ENCODE measurements at places on chromosomes 13 and 19.

- no peak for DNase-seq
These were observed 415.3 kb downstream of the IRS2 start for GRCh38 chr13:109371066-109371465.

GRCh38 chr13:111211789-111212516 lies 96.8 kb downstream of the ARHGEF7 start:
- DNase-seq = no peak

- no peak for DNase-seq
These were observed 22.8 kb upstream of the CEACAM20 start for GRCh38 chr19:44552324-44552723.

DNA sequence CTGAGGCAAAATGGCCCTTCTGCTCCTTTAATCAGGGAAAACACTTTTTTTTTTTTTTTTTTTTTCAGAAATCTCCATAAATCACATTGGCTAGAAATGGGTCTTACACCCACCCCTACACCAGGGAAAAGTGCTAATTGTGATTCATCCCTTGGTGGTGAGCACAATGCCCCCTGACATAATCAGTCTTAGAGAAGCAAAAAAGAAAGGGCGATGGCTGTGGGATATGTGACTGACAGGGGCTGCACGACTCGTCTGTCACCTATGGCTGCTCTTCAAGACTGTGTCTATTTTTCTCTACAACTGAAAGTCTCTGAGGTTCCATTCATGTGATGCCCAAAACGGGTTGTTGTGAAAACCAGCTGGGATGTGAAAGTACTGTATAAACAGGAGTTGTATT lies 3.6 kb upstream of the GPC6 start:
- no peak for DNase-seq

GRCh38 chr19:34788074-34788473 lies 15.1 kb upstream of the ZNF599 start:
- DNase-seq = no peak

GRCh38 chr19:46283771-46284170 lies 13.1 kb upstream of the HIF3A start:
- DNase-seq = no peak

GRCh38 chr13:76516586-76516985 lies 369.6 kb downstream of the KCTD12 start:
- DNase-seq = no peak

- DNase-seq = no peak
These were observed 27.6 kb upstream of the TPT1 start for GRCh38 chr13:45368571-45368970.

GRCh38 chr13:33543089-33543459 lies 257.5 kb upstream of the STARD13 start:
- no peak for DNase-seq

DNA sequence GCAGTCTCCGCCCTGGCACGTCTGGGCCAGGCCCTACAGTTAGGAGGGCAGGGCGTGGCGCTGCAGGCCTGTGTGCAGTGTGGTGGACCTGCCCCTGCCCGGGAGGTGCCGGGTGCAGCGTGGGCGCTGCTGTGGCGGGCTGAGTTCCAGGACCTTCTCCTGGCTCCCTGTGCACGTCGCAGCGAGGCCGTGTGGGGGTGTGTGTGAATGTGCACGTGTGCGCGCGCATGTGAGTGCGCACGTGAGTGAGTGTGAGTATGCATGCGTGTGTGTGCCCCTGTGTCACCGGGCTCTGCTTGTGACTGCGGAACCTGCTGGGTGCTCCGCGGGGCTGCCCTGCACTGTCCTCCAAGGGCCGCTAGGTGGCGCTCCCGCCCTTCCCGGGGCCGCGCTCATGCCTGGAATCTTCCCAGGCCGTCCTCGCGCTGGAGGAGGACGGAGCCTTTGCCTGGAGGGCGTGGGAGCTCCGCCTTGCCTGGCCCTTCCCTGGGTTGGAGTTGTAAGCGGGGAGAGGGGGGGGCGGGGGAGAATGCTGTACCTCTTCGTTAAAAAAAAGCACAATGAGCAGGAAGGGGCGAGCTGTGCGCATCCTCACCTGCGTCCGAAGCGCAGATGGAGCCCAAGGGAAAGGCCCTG lies 79.3 kb downstream of the KDM4B start:
- DNase-seq = no peak

DNA sequence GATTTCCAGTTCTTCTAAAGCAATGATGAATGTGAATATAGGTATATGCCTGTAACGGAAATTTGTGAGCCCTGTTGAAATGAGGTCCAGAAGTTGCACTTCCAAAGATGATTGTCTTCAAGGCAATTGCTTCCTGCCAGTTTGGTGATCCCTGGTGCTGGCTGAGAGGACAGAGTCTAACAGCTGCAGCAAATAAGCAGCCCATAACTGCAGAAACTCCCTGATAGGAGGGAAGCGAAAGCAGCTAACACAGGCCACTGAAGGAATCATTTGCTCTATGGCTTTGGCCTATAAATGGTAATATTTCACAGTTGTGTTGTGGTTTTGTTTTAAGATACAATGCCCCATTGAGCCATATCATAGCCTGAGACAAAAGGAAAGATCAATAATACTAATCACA lies 451.5 kb upstream of the MIR17HG start:
- DNase-seq = no peak

GRCh38 chr13:20128459-20128931 lies 32.4 kb downstream of the GJA3 start:
- DNase-seq = no peak

DNA sequence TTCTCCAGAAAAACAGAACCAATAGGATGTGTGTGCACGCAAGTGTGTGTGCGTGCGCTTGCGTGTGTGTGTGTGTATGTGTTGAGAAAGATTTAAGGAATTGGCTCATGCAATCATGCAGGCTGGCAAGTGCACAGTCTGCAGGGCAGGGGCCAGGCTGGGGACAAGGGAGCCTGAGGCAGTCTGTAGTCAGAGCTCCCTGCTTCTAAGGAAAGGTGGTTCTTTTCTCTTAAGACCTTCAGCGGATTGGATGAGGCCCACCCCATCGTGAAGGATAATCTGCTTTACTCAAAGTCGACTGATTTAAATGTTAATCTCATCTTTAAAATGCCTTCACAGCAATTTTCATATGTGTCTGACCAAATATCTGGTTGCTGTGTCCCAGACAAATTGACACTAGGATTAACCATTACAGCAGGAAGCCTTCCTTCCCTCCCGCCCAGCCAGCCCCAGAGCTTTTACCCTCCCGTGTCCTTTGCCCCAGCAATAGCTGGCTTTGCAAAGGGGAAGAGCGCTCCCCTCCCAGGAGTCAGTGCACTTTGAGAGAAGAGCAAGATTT lies 15.0 kb upstream of the NAXD start:
- no peak for DNase-seq

DNA sequence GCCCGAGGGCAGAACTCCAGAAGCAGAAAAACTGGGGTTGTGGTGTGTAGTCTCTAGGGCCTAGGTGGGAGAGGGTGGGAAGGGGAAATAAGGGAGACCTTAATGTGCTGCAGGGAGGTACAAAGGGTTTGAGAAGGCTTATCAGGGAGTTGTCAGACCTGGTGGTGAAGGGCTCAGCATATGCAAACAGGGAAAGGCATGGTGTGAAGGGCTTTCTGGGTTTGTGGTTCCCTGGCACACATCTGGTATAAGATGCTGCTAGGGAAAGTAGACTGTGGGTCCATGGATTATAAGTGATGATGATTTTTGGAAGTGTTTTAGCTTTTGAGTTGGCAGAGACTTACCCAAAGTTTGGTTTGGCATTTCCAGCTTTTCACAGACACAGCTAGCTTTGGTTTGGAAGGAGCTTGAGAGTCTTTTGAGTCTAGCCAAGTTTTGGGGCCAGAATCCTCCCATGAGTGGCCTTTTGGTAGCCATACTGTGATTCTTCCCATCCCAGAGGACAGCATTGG lies 2.2 kb downstream of the TRIM28 start:
- no peak for DNase-seq

GRCh38 chr19:7540761-7541474 lies 5.4 kb downstream of the PNPLA6 start:
- DNase-seq = no peak

DNA sequence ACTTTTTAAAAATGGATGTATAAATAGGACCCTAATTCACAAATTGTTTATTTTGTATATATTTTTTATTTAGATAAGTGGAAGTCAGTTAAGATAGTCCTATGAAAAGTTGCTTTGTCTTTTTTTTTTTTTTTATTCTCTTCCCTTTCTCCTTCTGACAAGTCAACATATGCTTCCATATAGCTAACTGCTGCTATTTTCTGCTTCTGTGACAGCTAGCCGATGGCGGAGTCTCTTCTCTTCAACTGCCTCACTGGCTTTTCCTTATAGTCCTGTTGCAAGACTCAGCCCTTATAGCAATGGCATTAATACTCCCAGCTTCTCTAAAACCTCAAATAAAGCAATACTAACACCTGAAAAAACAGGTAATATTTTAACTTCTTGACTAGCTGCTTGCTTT lies 45.3 kb downstream of the SLAIN1 start:
- no peak for DNase-seq

- no peak for DNase-seq
These were observed 135.1 kb upstream of the FRY start for GRCh38 chr13:31896427-31896826.

DNA sequence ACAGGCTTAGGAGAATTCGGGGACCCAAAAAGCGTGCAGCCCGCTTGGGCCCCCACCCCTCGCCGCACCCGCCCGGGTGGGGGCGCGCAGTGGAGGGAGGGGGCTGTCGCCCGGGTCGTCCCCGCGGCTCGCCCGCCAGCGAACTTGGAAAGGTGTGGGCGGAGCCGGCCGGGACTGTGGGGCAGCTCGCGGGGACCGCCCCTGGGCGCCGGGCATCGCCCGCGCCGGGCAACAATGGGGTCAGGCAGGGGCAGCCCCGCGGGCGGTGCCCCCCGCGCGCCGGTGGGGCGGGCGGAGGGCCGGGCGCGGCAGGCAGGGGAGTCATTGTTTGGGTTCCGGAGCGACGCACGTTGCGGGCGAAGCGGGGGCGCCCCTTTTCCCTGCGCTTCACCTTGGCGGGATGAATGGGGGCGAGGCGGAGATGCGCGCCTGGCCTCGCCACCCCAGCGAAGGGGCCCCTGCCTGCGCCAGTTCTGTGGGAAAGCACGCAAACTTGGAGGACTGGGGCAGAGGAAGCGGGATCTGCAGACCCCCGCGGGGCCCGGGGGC lies 647 bp upstream of the KLF12 start:
- DNase-seq = no peak

DNA sequence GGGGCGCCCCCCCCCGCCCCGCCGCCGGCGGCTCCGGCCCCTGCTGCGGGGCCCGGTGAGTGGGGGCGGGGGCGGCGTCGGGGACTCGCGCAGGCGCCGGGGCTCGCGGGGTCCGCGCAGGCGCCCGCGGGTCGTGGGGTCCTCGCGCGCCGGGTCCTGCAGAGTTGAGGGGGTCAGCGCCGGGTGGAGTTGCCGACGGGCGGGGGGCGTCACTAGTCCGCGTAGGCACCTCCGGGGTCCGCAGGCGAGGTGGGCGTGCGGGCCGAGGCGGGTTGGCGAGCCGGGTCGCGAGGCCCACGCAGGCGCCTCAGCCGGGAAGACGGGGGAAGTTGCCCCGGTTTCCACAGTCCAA lies 365 bp downstream of the PPP6R1 start:
- no peak for DNase-seq

GRCh38 chr19:5536337-5536894 lies 31.3 kb downstream of the TINCR start:
- DNase-seq = no peak

GRCh38 chr13:36031490-36031889 lies 99.7 kb downstream of the DCLK1 start:
- no peak for DNase-seq

GRCh38 chr13:26060357-26060756 lies 8.5 kb upstream of the SHISA2 start:
- DNase-seq = no peak

GRCh38 chr19:35076026-35076370 lies 34.5 kb downstream of the HPN start:
- no peak for DNase-seq

GRCh38 chr13:74092711-74093110 lies 41.5 kb downstream of the KLF12 start:
- no peak for DNase-seq

DNA sequence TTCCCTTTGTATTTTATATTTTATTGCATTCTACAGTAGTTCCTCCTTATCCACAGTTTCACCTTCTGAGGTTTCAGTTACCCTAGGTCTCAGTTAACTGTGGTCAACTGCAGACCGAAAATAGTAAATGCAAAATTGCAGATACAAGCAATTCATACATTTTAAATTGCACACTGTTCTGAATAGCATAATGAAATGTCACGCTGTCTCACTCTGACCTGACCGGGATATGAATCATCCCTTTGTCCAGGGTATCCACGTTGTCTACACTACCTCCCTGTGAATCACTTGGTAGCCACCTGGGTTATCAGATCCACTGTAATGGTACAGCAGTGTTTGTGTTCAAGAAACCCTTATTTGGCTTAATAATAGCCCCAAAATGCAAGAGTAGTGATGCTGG lies 325.0 kb downstream of the DNAJC15 start:
- DNase-seq = no peak

DNA sequence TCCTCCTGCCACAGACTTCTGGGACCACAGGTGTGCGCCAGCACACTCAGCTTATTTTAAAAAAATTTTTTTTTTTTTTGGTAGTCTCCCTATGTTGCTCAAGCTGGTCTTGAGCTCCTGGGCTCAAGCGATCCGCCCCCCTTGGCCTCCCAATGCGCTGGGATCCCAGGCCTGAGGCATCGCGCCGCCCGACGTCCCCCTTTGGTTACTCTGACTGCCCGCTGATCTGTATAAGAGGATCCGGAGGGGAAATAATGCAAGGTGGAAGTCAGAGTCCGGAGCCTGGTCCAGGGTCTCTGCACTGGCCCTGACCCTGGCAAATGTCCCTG lies 486 bp upstream of the ZNF805 start:
- no peak for DNase-seq

GRCh38 chr19:32540621-32541020 lies 40.4 kb upstream of the PDCD5 start:
- DNase-seq = no peak

- DNase-seq = no peak
These were observed 174.5 kb downstream of the USP12 start for GRCh38 chr13:26996965-26997752.

DNA sequence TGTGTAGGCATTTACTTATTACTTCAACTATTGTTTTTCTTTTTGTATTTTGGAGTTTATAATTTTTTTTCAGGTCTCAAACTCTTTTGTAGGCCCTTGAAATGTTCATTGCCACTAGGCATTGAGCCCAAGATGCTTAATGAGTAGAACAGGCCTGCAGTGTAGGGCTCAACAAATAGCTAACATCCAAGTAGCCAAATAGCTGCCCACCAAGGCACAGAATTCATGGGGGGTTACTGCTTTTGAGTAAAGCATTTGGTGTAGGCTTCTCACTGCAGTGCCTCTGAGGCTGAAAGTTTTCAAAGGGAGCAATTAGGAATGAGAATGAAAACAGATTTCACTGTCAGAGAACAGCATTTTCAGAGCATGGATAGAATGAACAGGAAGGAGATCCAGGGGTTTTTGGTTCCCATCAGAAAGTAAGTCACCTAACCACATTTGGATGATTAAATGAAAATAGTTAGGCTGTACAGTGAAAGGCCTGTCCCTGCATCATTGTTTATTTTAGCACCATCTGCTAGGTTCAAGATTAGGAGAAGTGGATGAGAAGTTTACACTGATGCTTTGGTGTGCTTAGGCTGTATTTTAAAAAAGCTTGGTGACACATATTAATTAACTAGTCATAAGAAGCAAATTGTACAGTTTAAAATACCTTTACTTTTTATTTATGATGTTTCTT lies 61.0 kb downstream of the EDNRB start:
- DNase-seq = no peak
